Activated CD8-positive, alpha-beta memory T cell treated with anti-CD3 and anti-CD28 coated beads for 1 hour (primary cell): ENCODE measurements at places on chromosomes 11 and 22.

DNA sequence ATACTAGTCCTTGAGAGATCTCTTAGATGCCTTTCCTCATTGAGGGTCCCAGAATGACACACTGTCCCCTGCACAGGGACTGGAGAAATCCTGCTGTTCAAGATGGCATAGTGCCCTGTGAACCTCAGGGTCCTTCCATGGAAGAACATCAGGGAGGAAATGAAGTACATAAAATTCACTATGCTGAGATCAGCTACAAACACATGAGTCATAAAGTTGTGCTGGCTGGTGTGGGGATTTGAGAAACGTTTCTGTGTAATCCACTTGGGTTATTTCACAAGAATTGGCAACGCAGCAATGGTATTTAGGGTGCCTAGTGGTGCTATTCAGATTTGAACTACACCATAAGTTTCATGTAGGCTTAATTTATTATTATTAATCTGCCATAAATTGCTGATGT lies 174.4 kb downstream of the MAML2 start:
- DNase-seq, result no peak

- DNase-seq, result no peak
Measured at GRCh38 chr22:32480238-32480637, 5.6 kb downstream of the FBXO7 start.

- DNase-seq, result no peak
Measured at GRCh38 chr11:30326114-30326778, 3.3 kb downstream of the ARL14EP start.

DNA sequence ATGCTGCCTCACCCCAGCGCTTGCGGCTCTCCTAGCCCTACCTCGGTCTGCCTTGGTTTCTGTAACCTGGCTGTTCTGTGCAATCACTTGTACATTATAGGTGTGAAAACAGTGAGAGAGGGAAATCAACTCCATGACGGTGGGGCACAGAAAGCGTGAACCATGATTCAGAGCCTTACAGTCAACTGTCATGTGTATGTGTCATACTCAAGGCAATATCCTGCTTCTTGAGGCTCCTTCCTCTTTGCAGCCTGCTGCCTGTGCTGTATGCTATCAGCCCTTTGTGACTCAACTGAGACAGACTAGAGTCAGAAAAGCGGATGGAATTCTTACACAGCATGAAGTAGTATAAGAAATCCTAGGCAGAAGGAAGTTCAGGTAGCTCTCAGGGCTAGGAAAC lies 2.1 kb downstream of the NRIP3 start:
- no peak for DNase-seq

DNA sequence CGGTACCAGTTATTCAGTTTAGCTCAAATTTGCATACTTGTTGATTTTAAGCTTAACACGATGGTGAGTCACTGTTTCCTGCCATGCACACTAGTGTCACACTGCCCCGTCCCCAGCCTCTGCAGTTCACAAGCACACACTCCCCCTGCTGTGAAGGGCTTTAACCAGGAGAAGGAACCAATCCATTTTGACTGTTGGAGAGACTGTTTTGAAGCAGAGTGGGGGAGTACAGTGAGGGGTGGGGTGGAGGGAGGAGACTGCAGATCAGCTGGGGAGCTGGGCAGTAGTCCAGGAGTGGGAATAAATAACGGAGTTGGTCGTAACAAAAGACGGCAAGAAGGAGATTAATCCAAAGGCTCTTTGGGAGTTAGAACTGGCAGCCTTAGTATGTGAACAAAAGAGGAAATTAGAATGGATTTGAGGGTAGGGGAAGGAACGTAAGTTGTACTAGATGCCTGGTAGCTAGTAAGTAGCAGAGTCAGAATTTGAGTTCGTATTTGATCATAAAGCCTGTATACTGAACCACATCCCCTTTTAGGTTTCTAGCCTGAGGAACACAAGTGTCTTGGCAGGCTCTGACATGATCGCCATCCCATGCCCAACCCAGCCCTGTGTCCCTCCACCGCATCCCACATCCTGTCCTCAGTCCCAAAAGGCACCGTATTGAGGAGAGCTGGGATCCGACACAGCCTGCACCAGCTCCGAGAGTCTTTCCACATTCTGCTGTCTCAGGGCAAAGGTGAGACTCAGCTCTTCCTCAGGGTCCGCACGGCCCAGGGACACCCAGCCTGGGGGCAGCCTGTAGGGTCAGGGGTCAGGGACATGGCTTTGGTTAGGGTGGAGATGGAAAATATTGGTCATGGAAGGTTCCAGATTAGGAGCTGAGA lies 862 bp downstream of the TPP1 start:
- no peak for DNase-seq

GRCh38 chr11:87259736-87260135 lies 222.0 kb downstream of the TMEM135 start:
- DNase-seq, result no peak

GRCh38 chr11:120134931-120135228 lies 3.0 kb downstream of the TRIM29 start:
- DNase-seq, result no peak
